Thoracic aorta (tissue), 2 donors: ENCODE measurements at places on chromosomes 1 and 21. TPM values are rescaled to one million over a fixed set of nuclear protein-coding genes. Genes with fewer than 3 reads are reported as not detected.

GRCh38 chr1:204760757-204761156 is 75.2 kb upstream of the LRRN2 start:
- DNase-seq: no peak

- DNase-seq: no peak
Measured at GRCh38 chr1:177953549-177953948, 16.3 kb downstream of the SEC16B start.

DNA sequence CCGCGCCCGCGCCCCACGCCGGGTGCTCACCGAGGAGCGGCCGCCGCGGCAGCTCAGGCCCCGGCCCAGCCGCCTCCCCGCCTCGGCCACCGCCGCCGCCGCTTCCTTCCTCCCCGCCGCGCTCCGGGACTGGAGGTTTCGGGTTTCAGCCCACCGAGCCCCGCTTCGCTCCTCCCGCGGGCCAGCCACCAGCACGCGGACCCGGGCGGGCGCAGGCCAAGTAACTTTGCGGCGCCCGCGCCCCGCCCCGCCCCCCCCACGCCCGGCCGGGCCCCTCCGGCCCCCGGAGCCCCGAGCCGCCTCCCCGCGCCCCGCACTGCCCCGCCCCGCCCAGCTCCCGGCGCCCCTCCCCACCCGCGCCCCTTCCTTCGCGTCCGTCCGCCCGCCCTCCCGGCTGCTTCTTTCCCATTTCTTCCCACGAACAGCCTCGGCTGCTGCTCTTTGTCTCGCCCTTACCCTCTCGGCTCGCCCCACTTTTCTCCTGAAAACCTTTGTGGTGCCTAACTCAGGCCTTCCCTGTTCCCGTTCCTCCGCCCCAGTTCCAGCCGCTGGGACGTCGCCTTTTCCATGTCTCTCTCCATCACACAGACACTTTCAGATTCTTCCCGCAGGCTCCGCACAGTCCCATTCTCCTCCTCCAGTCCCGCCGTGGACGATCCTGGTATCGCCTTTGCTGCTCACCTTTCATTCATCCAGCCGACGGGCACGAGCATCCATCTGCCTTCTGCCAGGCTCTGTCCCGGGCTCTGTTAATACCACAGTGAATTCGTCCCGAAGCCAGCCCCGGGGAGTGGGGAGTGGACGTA is at the start of gene GPR161:
TSS of gene GPR161 (minus strand) at position 222 of the 806 bp plus-strand sequence. CDS start 32,080 bp downstream, outside the sequence.
- DNase-seq: no peak

The OR10X1 gene
- total RNA-seq: not detected
